Activated CD8-positive, alpha-beta memory T cell treated with anti-CD3 and anti-CD28 coated beads for 4 hours (primary cell): ENCODE measurements at places on chromosomes 12 and 14.

DNA sequence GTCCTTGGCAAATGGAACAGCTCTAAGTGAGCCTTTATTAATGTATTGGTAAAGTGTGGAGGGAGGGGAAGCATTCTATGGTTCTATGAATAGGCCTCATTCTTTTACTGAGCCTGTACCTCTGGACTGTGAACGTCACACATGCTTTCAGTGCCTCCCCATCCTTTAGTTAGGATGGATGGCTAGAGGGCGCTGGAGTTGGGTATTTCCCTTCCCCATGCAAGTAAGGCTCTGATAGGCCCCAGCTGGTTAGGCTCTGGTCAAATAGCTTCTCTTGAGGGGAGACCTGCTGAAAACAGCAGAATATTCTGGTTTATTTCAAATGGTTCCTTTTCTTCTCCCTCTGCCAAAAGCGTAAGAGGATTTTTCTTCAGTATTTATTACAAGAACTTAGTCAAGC, 860.9 kb upstream of the MDGA2 start:
- DNase-seq = no peak

GRCh38 chr14:95712398-95712797, 1.5 kb downstream of the TCL1A start:
- no peak for DNase-seq

- DNase-seq = no peak
These were observed 188.0 kb downstream of the ZFP36L1 start for GRCh38 chr14:68604822-68605221.

DNA sequence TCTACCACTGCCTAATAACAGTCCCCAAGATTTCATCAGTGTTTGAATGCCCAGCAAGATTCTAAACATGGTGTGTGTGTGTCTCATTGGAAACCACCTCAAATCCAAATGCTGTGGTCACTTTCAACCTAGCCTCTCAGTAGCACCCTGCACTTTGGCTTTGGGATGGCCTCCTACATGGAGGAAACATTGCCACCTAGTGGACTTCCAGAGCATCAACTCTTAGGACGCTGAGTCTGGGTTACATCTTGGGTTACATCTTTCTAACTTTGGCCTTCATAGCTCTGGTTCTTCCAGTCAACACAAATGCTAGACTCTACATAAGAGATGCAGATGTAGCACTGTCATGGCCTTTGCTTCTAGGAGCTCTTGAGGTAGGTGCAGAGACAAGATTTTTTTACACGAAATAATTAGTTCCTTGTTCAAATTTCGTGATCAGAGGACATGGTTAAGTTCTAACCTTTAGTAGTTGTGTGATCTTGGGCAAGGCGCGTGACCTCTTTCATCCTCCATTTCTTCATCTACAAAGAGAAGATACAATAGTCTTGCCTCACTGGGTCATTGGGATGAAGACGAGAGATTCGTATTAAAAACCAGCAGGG, 113.5 kb upstream of the VASH1 start:
- no peak for DNase-seq

- DNase-seq = no peak
These were observed 150.9 kb downstream of the TBX5 start for GRCh38 chr12:114254998-114255397.

- DNase-seq = no peak
These were observed 870.2 kb upstream of the TMEM132C start for GRCh38 chr12:127396734-127397133.

DNA sequence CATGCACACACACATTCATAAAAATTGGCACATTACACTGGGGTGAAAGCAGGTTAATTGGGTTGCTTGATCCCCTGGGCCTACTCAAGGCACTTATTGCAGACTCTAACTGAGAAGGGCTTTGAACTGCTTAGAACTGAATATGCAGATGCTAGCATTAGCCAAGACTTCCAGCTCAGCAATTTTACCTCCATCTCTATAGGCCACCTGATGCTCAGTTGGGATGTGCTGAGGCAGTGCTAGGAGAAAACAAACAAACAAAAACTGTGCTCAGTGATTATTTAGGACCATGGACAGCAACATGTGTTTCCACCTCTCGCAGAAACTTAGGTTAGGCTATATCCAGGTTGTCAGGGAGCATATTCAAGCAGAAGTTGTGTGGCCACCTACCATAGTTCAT, 124.8 kb upstream of the WSCD2 start:
- DNase-seq = no peak

DNA sequence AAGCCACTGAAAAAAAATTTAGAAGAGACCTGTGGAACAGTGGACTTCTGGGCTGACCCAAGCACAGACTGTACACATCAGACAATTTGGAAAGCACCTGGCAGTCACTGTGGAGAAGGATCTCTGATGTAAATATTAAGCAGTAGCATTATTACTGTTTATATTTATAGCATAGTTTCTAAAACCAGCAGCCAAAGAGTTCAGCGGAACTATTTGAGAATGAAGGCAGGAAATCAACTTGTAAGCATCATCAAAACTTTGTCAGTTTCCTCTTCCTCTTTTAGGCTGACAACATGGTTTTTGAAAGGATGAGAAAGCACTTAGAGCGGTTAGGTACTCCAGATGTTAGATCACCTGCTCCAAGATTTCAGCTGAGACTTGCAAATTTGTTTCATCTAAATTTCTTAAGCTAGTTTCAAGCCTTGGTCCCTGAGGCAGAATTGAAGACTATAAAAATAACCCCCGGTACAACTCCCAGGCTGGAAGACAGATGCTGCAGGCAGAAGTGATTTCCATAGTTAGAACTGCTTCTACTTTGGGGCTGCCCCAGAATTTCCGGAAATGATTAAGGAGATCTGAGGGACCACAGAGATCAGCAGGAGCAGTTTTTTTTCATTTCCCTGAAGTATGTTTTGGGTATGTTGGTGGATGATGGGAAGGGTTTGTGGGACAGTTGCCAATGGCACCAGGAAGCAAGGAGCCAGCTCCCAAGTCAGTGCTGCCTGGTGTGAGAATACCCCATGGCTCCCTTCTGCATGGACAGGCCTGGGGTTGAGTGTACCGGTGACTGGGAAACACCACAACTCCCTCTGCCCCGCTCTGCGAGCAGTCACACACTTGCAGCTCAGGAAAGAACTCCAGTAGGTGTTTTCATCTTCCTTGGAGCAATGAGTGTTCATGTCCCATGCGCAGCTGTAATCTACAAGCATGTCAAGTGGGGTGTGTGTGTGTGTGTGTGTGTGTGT, 354.5 kb downstream of the NUAK1 start:
- DNase-seq = no peak

GRCh38 chr14:95725685-95726336, 11.9 kb upstream of the TCL1A start:
- DNase-seq = no peak

GRCh38 chr12:130609966-130610365, 106.1 kb downstream of the RIMBP2 start:
- DNase-seq = no peak

- DNase-seq = no peak
These were observed 131.5 kb upstream of the TMCC3 start for GRCh38 chr12:94781835-94782234.

DNA sequence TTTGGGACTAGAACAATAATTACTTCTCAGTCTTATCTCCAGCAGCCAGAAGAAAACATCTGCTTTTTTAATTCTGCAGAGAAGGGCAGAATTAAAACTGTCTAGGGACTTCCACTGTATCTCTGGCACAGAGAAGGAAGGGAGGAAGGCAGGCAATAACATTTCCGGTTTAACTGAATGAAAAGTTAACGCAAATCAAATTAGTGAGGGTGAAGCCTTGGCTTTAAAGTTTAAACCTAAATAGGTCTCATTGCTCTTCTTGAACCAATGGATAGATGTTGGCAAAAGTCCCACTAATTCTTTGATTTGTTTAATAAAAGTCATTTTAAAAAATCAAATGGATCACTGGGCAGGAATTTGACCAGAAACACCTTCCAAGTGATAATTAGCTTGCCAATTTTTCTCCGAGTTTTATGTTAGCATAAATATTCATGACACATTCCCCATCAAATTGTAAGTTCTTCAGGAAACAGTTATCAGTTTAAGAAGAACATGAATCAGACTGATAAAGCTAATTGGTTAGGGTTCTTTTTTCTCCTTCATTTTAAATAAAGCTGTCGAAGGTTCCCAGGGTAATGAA, 181.9 kb downstream of the SLC15A5 start:
- no peak for DNase-seq

GRCh38 chr14:105526776-105527380, 495 bp downstream of the TMEM121 start:
- no peak for DNase-seq

DNA sequence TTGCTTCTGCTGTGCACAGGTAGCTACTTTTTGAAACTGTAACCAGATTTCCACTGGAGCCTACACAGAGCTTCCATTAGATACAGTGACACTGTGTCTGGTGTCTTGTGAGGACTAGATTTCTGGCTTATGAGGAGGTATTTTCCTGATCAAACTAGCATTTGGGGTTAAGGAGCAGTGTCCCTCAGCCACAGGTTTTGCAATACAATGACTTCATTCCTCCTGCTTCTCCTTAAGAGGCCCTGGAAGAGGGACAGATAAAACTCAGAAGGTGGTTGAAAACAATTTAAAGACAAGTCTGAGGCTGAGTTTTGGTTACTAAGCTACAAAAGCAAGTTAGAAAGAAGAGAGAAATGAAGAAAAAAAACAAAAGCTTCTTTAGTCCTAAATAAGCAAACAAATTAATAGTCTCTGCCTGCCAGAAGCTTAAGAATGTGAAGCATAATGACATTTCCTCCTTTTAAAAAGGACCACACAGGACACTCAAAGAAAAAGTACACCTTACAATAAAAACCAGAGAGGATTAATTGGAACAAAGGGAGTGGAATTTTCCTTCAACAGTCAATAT, 53.0 kb downstream of the PKP2 start:
- DNase-seq = no peak

DNA sequence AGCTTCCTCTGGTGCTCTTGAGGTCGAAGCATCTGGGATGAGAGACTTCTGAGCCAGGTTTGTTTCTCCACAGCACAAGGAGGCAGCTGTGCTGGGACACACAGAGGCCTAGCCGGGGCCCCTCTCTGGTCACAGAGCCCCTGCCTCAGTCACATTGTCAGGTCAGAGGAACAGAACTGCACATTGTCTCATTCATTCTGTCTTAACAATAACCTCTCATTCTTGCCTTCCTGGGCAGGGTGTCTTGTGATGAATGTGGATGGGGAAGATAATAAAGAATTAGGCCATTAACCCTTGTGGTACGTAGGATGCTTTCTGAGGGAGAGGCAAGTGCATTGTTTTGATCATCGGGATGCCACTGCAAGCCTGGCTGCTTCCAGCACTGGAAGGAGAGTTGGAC, 29.8 kb downstream of the FNTB start:
- DNase-seq = no peak

DNA sequence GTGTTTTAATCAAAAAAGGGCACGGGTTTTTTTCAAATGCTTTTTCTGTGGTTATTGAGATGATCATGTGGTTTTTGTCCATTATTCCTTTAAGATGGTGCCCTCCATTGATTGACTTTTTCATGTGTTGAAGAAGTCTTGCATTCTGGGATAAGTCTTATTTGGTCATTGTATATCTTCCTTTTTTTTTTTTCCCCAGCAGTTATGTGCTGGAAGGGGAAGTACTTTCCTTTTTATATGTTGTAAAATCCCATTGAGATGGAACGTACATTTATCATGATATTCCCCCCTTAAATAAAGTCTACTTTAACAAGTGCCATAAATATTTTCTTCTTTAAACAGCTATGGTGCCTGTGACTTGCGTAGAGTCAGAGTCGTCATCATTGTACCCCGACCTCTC, 24.8 kb upstream of the MUCL1 start:
- DNase-seq = no peak

- DNase-seq = no peak
These were observed 36.6 kb upstream of the ASPG start for GRCh38 chr14:104048758-104049507.
